ENCODE measurements at places on chromosomes 5 and 9. TPM values are rescaled to one million over a fixed set of nuclear protein-coding genes. Genes with fewer than 3 reads are reported as not detected.

Gene CCDC180
- 2.2 TPM for total RNA-seq

DNA sequence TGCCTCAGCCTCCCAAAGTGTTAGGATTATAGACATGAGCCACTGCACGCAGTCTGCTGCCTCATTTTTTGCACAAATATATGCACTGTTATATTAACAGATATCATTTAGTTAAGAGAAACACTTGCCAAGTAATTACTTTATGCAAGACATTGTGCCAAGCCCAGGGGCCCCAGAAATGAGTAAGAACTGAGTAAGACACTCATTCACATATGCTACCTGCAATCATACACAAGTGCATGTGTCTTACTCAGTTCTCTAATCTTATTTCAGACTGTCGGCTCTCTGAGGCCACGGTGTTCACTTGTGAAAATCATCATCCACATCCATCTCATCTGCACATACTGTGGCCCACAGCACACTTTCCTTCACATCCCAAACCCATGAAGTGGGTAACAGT lies 16.0 kb downstream of the TRAF1 start:
- no peak for DNase-seq

- no peak for DNase-seq
These were observed 23.6 kb downstream of the PRRC2B start for GRCh38 chr9:131417264-131418142.

DNA sequence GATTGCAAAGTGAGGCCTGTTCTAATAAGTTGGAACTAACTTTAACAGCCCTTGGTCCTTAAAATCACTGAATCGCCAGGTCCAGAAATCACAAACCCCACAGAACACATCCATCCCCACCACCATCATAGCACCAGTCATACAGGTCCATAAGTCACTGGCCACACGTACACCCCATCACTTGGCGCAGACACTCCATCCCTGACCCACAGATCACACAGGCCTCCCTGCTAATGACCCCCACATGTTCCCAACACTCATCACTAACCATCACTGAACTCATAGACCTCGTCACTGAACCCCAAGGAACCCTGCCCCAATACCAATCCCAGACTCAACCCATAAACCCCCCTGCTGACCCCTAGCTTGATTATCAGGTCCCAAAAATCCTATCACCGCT lies 41.2 kb upstream of the ZNF300 start:
- DNase-seq: no peak

All from cardiac septum (tissue), 1 donor.